Suppressor macrophage treated with lipopolysaccharide for 4 hours (primary cell): ENCODE measurements at places on chromosomes 7 and 10.

GRCh38 chr10:48456808-48457761 is 147.8 kb downstream of the ARHGAP22 start:
- DNase-seq: no peak

- DNase-seq: no peak
These were observed 43.0 kb downstream of the VSTM4 start for GRCh38 chr10:49072166-49072885.

- DNase-seq: no peak
These were observed 10.0 kb downstream of the GRK5 start for GRCh38 chr10:119217401-119217800.

DNA sequence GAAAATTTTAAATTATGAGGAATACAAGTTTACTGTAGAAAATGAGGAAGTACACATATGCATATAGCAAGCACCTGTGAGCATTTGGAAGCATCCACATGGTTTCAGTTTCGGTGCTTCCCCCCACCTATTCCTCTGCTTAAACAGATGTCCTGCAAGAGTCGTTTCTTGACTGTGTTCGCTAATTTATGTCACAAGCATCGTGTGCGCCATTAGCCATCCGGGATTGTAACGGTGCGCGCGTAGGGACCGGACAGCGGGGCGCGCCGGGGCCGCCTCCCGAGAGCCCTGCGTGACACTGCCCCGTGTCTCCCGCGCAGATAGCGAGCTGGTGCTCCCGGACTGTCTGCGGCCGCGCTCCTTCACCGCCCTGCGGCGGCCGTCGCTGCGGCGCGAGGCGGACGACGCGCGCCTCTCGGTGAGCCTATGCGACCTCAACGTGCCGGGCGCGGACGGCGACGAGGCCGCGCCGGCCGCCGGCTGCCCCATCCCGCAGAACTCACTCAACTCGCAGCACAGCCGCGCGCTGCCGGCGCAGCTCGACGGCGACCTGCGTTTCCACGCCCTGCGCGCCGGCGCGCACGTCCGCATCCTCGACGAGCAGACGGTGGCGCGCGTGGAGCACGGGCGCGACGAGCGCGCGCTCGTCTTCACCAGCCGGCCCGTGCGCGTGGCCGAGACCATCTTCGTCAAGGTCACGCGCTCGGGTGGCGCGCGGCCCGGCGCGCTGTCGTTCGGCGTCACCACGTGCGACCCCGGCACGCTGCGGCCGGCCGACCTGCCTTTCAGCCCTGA is 90.9 kb downstream of the NEURL1 start:
- peak; percentile 35 for DNase-seq

DNA sequence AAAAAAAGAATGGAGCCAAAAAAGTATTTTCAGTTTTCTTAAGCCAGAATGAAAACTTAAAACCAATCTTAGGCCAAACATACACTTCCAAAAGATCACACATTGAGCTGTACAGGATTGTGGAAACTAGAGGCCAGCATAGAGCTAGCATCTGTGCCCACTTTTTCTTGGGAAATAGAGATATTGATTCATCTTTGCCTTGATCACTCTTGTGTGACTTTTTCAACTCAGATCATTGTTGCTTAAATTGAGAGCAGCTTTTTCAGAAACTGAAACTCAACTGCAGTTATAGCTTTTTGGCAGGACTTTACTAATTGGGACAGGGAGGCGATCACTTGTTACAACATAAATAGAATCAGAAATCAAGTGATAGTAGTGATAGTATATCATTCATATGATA is 132.2 kb downstream of the PRKG1 start:
- DNase-seq: no peak

- no peak for DNase-seq
These were observed 30.8 kb upstream of the SMNDC1 start for GRCh38 chr10:110335314-110336064.

- DNase-seq: no peak
These were observed 59.9 kb upstream of the COBL start for GRCh38 chr7:51376420-51377092.

- no peak for DNase-seq
These were observed 111.2 kb upstream of the STEAP1B start for GRCh38 chr7:22610951-22611757.

GRCh38 chr10:30404540-30404939 is 29.4 kb upstream of the MAP3K8 start:
- no peak for DNase-seq

DNA sequence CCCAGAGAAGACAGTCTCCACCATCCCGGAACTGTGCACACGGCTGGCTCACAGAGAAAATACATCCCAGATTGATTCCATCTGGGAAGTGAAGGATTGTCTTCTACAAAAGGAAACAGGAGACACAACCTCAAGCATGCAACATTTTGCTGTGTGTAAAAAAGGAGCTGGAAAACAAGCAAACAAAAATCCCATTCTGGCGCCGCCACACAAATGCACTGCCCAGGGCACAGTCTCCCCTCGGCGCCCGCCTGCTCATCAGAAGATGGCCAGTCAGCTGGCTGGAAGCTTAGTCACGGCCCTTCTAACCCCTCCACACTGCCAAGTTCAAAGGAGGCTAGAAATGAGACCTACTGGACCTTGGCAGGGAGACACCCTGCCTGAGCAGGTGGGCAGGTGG is 14.1 kb upstream of the CYTH3 start:
- DNase-seq: no peak

DNA sequence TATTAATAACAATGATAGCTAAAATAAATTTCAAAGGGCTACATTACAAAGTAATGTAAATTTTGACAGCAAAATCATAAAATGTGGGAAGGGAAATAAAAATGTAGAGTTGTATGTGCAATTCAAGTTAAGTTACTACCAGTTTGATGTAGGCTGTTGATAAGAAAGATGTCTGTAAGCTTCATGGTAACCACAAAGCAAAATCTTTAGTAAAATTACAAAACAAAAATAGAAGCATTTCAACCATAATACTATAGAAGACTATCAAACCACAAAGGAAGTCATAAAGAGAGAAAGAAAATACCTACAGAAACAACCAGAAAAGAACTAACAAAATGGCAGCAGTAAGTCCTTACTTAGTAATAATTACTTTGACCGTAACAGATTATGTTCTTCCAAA is 99.1 kb downstream of the C7orf25 start:
- DNase-seq: no peak

GRCh38 chr7:137469191-137469811 is 125.8 kb upstream of the PTN start:
- DNase-seq: no peak

- no peak for DNase-seq
These were observed 250.5 kb upstream of the KAT6B start for GRCh38 chr10:74575912-74576311.

- DNase-seq: no peak
These were observed 23.6 kb upstream of the PLEKHA1 start for GRCh38 chr10:122350893-122351292.

DNA sequence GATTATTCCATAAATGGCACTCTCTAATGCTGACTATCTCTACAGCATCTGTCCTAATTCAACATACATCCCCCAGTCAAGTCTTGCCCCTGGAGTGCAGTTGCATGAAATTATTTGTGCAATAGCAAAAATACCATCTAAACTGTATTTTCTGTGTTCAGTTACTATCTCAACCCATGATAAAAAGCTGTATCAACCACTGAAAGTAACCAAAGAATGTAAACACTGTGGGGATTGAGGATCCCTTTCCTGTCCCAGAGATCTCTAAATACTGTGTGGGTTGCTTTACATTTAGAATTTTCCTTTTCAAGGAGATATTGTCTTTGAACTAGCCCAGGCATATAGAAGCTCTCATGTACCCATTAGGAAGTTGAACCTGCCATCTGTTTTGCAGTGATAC is 23.9 kb upstream of the DGKI start:
- DNase-seq: no peak

- DNase-seq: no peak
These were observed 40.2 kb upstream of the ATXN7L1 start for GRCh38 chr7:105916603-105917002.

- no peak for DNase-seq
These were observed 165.0 kb downstream of the BAMBI start for GRCh38 chr10:28842321-28842720.

DNA sequence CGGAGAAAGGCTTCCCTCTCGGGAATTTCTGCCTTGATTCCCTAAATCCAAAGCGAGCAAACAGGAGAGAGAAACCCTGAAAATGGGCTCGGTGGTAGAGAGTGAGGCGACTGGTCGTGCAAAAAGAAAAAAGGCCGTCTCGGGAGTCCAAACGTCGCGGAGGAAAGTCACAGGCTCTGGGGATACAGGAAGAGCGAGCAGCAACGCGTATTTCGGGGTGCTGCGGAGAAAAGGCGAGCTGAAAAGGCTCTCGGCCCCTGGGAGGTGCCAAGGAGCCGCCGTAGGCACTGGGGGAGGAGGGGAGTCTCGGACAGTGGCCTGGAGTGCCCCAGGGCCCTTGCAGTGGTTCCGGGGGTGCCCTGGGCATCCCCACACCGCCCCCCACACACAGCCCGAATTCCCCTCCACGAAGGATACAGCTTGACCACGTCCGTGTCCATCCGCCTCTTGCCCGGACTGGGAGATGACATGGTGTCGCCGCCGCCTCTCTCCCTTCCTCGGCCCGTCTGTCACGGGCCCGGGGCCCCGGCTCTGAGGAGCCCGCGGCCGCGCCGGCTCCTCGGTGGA is 591 bp downstream of the UBE2H start:
- DNase-seq: peak; percentile 57

- DNase-seq: no peak
These were observed 133.1 kb downstream of the CUBN start for GRCh38 chr10:16996530-16996964.

GRCh38 chr10:98076086-98076485 is 45.7 kb upstream of the CRTAC1 start:
- peak; percentile 37 for DNase-seq

- DNase-seq: no peak
These were observed 115.7 kb downstream of the TPK1 start for GRCh38 chr7:144720149-144720548.

DNA sequence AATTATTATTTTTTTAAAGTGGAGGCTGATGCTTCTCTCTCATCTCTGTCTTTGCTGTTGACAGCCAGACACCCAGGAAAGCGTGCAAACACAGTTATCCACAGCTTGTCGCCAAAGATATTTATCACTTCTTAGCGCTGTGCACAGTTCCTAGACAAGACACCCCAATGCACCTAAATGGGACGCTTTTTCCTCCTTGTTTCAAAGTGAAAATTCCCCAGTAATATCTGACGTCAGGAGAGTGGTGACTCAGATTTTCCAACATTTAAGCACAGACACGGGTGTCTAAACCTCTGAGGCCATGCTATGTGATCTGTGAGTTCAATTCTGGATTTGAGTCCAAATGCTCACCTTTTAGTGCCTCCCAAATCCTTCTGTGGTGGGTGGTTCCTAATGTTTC is 151.6 kb downstream of the EMX2 start:
- DNase-seq: no peak

- no peak for DNase-seq
These were observed 31.6 kb downstream of the CTTNBP2 start for GRCh38 chr7:117841611-117842010.
